Astrocyte of the hippocampus (primary cell): ENCODE measurements at places on chromosomes 3 and 15.

- no peak for DNase-seq
Observed at GRCh38 chr3:31925271-31925630, 55.8 kb downstream of the OSBPL10 start.

GRCh38 chr3:35276568-35276967 is 362.8 kb upstream of the ARPP21 start:
- DNase-seq, result no peak

DNA sequence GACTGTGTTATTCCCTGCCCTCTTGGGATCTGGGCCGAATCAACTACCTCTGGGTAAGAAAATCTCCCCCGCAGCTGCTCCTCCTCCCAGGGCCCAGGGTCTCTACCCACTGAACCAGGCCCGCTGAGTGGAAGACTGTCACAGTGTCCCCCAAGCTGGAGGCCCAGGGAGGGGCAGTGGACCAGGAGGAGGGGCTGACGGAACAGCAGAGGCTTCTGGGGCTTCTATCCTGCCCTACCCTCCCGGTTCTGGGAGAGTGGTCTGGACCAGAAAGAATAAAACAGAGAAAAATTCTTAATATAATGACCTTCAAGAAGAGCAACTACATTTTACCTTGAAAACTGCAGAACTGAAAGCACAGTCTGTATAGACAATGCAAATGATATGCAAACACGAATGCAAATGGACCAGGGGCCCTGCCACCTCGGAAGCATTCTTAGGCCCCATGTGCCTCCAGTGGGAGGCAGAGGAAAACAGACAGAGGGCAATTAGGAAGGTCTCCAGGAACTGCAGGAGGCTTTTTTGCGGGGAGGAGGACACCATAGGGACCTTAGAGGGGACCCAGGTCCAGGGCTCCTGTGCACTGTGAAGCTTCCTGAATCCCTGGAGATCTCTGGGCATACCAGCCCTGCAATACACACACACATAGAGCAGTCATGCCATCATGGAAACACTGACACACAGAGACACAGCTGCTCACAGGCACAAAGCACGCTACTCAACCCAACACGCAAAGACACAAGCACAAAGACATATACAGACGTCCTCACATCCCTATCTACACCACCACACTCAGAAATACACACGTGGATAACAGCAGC is 12.3 kb downstream of the MEGF11 start:
- DNase-seq, result no peak

DNA sequence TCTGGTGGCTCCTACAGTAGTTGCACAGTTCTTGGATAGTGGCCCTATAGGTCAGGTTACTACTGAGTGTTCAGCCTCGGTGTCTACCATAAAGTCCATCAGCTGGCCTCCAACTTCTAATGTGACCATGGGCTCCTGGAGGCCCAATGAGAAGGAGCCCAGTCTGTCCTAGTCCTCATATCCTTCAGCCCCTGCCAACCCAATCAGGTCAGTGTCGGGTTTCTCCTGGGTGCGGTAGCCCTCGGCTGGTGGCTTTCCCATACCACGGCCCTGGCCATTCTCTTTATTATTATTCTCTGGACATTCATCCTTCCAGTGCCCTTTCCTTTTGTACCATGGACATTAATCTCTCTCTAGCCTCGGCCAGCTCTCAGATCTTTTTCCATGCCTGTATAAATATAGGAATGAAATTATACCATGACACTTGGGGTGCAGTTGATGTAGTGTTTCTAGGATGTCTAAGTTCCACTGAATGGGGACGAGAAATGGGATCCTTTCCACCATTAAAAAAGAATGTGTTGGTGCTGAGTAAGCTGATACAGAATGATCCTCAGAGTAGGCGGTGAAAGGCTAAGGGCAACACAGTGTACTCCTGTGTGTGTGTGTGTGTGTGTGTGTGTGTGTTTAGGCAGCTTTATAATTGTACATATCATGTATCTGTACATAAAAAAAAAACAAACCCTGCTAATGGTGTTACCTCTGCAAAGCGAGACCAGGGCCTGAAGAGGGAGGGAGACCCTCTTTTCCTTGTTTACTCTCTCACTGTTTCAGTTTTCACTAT is 19.3 kb upstream of the NOX5 start:
- DNase-seq, result no peak

- peak; percentile 23 for DNase-seq
Observed at GRCh38 chr3:4866866-4867265, 112.4 kb upstream of the BHLHE40 start.
